ENCODE measurements at places on chromosomes 3 and 15.

GRCh38 chr15:20340931-20341661 is 200.5 kb downstream of the GOLGA6L6 start:
- no peak for DNase-seq

DNA sequence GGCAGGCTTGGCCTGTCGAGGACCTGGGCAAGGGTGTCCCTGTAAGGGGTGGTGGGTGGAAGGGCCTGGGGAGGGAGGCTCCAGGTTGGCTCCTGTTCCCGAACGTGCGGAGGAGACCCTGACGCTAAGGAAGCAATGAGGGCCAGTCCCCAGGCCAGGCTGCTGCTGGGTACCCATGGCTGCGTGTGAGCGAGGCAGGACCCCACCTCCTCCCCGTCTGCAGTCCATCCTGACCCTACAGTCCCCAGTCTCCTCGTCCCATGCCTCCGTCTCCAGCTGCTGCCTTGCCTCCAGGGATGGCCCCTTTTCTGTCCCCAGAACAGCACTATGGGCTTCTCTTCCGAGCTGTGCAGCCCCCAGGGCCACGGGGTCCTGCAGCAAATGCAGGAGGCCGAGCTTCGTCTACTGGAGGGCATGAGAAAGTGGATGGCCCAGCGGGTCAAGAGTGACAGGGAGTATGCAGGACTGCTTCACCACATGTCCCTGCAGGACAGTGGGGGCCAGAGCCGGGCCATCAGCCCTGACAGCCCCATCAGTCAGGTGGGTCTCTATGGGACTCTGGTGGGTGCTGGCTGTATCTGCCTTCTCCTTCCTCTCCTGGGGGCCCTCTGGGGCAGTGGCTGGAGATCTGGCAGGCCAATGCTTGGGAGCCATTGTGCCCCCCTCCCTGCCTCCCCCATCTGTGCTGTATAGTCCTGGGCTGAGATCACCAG is 571 bp downstream of the FES start:
- DNase-seq, result no peak

DNA sequence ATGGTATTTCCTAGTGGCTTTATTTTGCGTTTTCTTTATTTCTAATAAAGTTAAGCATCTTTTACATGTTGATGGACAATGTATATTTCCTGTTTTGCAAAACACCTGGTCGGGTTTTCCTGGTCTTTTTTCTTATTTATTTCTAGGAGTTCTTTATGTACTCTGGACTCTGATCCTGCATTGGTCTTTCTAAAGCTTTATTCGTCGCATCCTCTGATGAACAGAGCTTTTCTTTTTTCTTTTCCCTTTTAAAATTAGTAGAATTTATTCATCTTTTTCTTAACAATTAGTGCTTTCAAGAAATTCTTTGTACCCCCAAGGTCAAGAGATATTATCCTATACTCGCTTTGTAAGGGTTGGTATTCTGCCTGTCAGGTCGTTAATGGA is 32.2 kb downstream of the ZDHHC19 start:
- no peak for DNase-seq

- no peak for DNase-seq
Measured at GRCh38 chr15:55535436-55535835, 27.4 kb upstream of the DNAAF4 start.

DNA sequence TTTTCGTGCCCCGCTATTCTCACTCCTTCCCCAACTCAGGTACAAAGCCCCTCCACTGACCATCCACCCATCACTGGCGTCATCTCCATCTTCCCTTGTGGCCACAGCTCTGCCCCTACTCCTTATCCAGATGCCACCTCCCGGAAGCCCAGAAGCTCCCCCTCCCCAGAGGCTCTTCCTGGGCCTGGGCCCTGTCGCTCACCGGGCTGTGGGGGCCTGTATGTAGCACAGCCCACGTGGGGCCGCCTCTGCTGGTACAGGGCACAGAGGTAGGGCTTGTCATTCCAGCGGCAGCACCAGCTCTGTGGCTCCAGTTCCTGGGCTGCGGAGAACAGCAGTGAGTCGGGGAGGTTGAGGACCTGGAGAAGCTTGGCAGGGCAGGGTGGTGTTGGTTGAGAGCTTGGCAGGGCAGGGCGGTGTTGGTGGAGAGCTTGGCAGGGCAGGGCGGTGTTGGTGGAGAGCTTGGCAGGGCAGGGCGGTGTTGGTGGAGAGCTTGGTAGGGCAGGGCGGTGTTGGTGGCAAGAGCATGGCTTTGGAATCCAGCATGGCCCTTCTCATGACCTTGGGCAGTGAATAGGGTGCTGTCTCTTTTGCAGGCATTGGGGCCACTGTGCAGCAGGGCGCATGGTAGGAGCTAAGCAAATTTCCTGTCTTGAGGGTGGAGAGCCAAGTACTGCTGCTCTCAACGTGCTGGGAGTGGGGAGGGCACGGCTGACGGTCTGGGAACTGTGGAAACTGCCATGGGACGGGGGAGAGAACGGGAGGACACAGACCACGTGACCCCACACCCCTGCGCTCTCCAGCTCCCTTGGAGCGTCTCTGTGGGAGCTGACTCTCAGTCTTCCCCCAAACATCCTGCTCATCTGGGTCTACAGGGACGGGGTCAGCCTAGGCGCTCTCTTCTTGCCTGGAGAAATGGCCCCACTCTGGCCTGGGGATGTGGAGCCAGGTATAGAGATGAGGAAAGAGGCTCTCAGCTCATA is 43.4 kb downstream of the MUC20 start:
- DNase-seq, result no peak

- no peak for DNase-seq
Measured at GRCh38 chr15:63181648-63182047, 7.8 kb upstream of the RAB8B start.

DNA sequence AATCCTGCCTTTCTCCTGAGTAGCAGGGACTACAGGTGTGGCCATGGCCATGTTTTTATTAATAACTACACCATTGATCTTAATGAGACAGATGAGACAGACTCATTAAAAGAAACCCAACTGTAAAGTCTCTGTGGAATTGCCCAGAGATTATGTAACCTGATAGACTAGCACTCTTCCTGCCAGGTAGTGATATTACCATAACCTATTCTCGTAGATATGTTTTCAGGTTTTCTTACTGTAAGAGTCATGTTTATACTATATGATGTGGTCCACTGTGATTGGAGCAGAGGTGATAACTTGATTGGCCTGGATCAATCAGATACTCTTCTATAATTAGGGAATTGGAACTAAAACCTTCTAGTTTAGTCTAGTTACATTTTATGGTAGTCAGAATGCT is 93.7 kb downstream of the NFKBIZ start:
- no peak for DNase-seq

DNA sequence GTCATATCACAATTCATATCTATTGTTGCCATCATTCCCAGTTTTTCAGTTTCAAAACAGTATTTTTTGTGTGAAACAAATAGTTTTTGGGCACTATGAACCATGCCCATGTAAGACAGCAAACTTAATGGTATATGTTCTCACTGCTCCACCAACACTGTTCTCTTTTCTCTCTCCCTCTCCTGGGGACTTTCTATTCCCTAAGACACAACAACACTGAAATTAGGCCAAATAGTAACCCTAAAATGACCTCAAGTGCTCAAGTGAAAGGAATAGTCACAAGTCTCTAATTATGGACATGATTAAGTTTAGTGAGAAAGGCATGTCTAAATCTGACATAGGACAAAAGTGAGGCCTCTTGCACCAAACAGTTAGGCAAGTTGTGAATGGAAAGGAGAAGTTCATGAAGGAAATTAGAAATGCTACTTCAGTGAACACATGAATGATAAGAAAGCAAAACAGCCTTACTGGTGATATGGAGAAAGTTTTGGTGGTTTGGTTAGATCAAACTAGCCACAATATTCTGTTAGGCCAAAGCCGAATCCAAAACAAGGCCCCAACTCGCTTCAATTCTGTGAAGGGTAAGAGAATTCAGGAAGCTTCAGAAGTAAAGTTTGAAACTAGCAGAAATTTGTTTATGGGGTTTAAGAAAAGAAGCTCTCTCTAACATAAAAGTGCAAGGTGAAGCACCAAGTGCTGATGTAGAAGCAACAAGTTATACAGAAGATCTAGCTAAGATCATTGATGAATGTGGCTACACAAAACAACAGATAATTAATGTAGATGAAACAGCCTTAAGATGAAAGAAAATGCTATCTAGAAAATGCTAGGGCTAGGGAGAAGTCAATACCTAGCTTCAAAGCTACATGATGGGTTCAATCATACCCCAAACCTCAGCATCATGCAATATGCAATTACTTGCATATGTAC is 104.2 kb downstream of the CBLB start:
- DNase-seq, result no peak

- no peak for DNase-seq
Measured at GRCh38 chr15:48332642-48333034, 1.4 kb downstream of the DUT start.

GRCh38 chr15:67564021-67564967 is 21.8 kb downstream of the MAP2K5 start:
- DNase-seq, result no peak

GRCh38 chr15:47577000-47577399 is 140.3 kb upstream of the SEMA6D start:
- DNase-seq, result no peak

- no peak for DNase-seq
Measured at GRCh38 chr3:128500556-128500955, 7.6 kb upstream of the GATA2 start.

DNA sequence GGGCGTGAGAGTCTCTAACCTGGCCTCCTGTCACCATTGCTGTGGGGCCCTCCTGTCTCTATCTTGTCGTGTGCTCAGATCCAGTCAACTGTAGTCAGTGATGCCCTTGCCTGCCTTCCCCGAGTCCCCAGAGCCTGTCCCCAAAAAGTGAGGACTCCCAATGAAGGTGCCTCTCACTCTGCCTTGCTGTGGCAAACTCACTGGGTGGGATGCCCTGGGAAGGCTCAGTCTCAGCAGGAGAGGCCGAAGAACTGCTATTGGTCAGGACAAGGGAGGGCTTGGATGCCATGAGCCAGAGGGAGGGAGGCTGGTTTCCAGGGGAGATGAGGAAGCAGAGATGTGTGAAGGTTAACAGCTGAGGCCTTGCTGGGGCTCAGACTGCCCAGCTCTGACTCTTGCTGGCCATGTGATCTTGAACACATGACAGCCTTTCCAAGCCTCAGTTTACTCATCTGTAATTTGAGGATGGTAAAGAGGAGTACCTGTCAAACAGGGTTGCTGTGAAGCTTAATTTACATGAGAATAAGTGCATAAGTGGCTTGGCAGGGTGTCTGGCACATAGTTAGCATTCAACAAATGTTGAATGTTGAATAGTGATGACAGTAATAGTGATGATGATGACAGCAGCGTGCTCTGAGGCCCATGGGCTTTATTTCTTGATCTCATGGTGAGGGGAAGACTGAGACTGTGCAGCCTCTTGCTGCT is 8.2 kb downstream of the KY start:
- no peak for DNase-seq

DNA sequence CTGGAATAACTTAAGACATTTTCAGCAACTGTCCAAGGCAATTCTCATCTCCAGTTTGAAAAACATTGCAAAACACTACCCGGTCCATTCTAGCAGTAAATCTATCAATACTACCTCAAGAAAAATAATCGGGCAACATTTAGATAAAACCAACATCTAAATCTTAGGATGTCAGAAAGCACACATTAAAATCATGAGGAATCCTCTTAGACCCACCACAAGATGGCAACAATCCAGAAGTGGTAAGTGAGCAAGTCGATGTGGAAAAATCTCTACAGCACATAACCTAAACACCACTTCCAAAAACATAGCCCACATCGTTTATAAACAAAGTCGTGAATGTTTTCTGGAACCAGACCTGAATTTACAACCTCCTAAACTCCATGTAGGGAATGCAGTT is 5.7 kb downstream of the PLCH1 start:
- DNase-seq, result no peak

DNA sequence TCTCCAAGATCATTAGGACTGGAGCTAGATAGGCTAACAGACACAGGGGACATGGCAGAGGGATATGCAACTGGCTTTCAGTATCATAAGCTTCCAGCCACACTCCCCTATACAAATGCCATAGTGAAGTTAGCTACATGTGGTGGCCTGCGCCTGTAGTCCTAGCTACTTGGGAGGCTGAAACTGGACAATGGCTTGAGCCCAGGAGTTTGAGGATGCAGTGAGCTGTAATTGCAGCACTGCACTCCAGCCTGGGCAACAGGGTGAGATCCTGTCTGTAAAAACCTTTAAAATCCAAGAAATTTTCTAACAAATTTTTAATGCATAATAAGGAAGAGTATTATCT is 37.3 kb downstream of the DLG1 start:
- no peak for DNase-seq

GRCh38 chr3:44114142-44114541 is 127.5 kb upstream of the TOPAZ1 start:
- peak; percentile 3 for DNase-seq

DNA sequence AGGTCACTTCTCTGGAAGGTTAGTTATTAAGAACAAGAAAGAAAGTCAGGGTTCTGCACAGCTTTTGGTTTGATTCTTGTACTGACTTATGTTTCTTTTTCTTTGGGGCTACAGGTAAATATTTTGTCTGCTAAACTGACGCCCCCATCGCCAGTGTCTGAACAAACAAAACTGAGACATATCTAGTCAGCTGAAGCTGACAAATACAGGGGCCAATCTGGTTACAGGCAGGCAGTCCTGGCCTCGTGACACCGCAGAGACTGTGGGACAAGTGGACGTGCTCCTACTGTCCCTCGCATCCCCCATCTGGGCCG is 4.6 kb upstream of the RPL14 start:
- DNase-seq, result no peak

DNA sequence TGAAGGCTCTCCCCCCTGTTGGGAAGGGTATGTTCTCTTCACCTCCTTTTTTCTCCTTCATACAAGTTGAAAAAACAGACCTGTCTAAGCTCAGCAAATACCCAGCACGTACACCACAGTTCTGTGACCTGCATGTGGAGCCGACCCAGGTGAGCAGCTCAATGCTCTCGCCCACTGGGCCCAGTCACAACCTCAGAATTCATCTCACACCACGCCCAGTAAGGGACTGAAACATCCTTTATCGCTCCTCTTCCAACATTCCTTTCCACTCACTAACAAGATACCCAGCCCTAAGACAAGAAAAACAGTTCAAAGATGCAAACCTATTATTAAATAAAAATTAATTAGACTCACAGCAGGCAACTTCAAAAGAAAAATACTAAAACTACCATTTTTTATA is 68.9 kb downstream of the FOXP1 start:
- DNase-seq, result no peak

DNA sequence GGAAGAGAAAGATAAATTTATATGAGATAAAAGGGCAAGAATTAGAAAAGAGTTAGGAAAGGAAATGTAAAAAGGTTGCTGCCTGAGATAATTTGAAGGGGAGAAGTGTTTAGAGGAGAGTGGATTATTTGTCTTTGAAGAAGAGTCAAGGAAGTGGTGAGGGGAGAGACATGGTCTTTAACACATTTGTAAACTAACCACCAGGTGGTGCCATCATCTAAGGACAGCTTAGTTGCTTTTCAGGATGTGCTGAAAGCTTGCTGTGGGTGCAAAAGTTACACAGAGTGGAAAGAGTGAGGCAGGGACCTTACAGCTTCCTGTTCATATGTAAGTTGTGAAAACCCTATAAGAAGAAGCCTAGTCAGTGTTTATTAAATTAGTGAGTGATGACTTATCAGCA is 114.1 kb upstream of the DNAJC19 start:
- no peak for DNase-seq

DNA sequence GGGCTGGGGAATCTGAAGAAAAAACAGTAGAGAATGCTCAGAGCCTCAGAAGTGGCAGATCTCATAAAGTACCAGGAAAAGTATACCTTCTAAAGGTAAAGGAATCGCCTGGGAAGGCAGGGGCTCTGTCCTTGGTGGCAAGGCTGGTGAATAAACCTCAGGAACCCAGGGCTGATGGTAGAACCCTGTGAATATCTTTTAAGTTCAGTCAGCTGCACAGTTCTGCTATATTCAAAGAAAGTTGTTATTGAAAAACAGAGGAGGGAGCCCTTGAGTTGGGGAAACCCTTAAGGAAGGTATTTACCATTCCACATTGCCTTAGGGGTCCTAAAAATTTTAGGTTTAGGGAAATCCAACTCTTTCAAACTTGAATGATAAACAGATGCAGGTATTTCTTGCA is 31.2 kb downstream of the ZPLD1 start:
- no peak for DNase-seq
